ENCODE measurements at places on chromosomes 16 and 17.

DNA sequence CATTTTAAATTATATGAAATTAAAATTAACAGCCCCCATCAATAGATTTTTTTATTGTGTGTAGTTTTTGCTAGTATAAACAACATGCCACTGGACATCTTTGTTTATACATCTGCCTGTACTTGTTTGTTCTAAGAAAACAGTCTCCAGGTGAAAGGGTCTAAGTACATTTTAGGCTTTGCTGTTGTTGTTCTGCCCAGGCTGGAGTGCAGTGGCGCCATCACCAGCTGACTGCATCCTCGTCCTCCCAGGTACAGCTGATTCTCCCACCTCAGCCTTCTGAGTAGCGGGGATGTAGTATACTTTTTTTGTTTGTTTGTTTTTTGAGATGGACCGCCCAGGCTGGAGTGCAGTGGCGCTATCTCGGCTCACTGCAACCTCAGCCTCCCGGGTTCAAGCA, 25.5 kb downstream of the C17orf58 start:
- DNase-seq = no peak

DNA sequence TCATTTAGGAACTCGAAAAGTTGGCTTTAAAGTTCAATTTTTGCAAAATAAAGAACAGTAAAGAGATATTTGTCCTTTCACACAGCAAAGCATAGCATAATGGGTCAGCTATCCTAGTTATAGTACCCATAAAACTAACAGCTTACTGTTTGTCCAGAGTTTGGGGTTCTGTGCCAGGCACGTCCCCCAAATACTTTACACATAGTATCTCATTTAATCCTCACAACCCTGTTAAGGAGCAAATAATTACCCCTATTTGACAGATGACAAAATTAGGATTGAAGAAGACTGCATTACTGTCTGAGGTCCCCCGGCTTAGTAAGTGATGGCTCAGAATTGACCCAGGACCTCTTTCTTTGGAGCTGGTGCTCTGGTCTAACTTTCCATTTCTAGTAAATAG, 52.6 kb downstream of the MYO1D start:
- no peak for DNase-seq

- DNase-seq = no peak
These were observed 658.6 kb upstream of the RBFOX1 start for GRCh38 chr16:6674071-6674470.

DNA sequence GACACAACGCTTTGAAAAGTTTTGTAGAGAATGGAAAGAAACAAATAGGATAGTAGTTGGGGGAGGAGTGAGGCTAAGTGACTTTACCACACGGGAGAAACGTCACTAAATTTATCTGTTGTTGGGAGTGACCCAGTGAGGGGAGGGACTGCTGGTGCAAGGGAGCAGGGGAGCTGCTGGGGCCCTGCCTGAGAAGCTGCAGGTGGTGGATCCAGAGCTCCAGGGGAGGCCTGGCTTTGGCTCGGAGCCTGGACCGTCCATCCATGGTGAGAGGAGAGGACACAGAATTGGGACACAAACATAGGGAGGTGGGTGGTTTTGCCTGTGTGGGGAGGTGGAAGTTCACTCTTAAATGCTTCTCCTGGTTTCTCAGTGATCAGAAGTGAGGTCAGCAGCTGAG, 107.6 kb downstream of the GOSR1 start:
- DNase-seq = no peak

DNA sequence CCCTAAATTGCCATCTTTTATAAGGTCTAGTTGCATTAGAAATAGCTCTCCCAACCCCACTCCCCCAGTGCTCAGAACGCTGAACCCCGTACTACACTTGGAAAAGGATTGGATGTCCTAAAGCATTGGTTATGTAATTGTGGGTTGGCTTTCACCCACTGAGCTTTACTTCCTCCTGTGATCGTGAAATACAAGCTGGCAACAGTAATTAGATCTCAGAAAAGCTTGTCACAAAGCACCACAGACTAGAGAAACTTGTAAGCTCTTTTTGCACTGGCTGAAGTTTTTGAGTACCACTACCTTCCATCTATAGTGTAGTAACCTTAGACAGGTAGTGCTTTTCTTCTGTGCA, 54.4 kb downstream of the SIAH1 start:
- no peak for DNase-seq

DNA sequence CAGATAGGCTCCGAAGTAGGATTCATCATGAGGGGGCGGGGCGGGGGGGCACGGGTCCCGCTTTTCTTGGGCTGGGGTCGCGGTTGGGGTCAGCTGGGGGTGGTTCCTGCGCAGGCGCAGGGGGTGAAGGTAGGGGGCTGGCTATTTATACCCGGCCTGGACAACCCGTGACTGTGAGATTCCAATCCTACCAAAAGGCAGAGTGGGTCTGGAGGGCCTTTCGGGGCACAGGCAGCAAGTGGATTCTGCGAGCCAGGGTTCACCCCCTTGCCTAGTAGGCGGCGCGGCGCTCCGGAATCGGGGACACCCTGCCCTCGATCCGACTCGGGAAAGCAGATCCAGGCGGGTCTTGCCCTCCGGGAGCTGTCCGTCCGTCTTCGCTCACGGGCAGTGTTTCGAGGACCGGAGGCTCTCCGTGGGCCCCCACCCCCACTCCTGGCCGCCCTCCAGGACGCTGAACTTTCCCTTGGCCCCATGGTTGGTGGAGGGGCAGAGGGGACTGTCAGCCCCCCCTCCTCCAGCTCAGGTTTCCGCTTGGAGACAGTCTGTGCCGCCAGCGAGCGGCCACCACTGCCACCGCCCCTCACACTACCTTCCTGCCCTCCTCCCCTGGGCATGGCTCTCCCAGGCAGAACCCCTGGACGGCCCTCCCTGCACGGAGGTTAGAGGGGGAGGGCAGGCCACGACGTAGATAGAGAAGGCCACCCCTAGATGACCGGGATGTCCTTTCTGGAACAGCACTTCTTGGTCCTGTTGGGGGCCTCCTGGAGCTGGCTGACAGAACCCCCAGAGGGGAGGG, 634 bp downstream of the SLC2A4 start:
- no peak for DNase-seq

DNA sequence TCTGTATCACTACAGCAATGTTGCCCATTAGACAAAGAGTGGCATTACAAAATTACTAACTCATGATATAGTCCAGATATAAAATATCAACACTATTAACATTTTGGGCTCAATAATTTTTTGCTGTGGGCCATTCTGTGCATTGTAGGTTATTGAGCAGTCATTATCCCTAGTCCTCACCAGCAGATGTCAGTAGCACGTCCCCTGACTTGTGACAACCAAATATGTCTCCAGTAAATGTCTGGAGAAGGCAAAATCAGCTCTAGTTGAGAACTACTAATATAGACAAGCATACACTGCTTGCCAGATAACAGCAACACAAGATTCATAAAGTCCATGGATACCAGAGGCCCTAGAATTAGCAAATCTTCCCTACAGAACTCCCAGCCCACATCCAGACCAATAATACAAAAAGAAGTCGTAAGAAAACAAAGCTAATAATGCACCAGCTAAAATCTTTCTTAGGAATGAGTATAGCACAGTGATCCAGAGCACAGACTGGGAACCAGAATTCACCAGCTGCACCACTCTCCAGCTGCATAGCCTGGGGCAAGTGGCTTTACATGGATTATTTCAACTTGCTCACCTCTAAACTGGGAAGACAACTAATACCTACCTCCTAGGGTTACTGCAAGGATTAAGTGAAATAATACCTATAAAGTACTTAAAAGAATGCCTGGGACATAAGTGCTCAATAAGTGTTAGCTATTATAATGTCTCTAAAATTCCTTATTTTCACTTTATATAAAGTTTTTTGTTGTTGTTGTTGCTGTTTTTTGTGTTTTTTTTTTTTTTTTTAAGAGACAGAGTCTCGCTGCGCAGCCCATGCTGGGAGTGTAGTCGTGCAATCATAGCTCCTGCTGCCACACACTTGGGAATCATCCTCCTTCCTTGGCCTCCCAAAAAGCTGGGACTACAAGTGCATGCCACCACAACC, 23.7 kb downstream of the HELZ start:
- peak; percentile 59 for DNase-seq

DNA sequence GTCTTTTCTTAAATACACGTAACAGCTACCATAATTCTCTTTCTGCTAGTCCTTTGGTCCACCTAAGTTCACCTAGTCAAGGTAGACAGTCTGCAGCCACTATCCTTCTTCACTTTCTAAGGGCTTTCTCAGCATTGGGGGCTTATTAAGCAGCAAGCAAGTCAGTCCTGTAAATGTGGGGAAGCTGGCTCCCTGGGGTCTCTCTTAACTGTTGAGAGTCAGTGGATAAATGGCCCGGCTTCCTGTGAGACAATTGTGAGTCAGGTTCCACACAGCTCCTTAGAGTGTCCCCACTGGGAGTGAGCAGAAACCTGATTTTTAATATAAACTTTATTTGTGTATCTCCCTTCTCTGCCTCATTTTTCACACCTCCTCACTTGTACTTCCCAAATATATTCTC, 132.1 kb downstream of the CDH13 start:
- DNase-seq = no peak

DNA sequence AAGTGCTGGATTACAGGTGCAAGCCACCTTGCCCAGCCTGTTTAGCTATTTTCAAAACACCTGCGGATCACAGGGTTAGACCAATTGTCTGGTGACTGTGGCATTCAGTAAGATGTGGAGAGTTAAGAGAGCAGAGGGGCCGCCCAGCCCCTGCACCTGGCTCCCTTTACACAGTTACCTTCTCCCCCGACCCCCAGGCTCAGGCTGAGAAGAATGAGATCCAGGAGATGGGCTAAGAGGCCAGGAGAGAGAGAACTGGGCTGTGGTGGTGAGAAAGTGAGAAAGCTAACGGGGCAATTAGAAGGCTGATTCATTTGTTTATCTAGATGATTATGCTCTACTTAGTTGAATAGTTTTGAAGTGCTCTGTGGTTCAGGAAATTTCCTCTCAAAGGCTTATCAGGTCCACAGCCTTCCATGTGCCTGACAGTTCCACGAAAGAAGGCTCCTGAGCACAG, 67.8 kb upstream of the AXIN2 start:
- DNase-seq = no peak

- DNase-seq = no peak
These were observed 1.5 kb downstream of the MRC2 start for GRCh38 chr17:62628831-62629555.

DNA sequence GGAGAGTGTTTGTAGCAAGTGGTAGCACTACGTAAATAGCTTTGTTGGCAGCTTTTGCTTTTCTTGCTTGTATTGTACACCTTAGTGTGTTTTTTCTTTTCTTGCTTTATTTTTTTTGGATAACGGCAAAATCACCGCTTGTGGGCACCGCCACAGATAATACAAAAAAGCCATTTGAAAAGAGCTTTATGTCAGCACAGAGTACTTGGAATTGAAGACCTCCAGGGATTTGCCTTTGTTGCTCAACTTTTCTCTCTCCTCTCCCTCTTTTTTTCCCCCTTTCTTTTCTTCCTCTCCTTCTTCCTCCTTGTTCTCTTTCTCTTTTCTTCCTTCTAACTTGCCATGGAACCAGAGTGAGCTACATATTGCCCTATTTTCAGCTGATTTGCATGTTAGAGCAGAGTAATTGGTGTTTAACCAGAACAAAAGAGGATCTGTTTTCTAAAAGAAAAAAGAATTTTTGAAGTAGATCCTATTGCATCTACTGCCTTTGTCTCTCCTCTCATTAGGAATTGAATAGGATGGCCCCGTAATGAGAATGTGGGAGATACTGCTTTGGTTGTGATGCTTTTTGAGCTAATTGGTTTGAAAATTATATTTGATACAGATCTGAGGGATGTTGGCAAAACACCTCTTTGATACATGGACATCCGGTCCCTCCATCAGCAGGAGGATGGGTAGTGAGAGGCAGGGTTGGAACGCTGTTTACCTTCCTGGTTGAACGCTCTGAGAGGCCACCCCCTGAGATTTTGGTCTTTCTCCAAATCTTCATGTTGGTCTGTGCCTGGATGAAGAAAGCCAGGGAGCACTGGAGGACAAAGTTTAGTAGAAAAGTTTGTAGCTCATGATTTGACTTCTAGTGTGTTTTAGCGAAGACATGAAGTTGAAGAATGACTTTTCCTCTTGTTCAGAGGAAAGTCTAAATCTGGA, 85.6 kb downstream of the MSI2 start:
- DNase-seq = no peak

DNA sequence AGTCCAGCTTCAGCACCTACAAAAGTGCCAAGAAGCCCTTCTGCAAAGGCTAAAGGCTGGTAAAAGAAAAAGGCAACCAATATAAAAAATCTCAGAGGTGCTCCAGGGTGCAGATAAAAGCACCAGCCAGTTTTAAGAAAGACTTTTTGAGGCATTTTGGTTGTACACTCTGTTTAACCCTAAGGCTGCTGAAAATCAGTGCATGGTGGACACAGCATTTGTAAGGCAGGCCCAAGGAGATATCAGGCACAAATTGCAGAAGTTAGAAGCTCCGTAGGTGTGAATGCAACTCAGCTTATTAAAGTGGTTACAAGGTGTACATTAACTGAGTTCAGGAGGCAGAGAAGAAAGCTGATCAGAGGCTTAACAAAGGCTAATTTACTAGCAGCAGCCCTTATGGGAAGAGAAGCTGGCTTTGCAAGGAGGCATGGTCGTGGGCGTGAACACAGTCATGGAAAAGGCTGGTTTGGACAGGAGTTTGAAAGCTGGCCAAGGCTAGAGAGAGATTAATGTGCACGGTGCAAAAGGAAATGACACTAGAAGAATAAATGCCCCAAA, 21.1 kb downstream of the ACSM1 start:
- DNase-seq = no peak

GRCh38 chr17:62703776-62704380, 76.4 kb downstream of the MRC2 start:
- DNase-seq = no peak

GRCh38 chr17:3438368-3438767, 4.7 kb upstream of the OR1E2 start:
- DNase-seq = no peak

DNA sequence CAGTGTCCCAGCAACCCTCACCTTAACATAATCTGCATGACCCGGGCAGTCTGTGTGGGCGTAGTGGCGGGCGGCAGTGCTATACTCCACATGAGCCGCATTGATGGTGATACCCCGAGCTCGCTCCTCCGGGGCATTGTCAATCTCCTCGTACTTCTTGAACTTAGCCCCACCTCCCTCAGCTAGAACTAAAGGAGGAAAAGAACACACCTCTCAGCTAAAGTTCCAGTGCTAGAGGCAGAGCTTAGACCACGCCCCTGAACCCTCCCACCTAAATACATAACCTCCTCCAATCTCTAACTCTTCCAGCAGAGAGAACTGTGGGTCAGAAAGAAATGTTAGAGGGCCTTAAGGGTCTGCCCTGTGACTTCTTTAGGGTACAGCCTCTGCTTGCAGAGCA, 855 bp downstream of the TUFM start:
- DNase-seq = no peak

DNA sequence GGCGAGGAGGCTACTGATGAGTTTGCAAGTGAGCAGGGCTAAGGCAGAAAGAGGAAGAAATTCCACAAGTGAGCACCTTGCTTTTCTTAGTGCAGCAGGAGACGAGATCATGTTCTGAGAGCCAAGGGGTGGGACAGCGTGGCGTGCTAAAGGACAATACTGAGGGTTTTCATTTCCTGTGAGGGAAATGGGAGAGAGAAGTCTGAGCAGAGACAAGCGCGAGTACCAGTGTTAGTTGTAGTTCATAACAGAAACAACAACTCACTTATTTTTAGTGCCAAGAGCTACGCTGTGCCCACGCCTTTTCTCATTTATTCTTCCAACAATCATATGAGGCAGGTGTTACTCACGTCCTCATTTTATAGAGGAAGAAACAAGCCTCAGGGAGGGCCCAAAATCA, 2.3 kb downstream of the SPACA3 start:
- no peak for DNase-seq

GRCh38 chr17:55659661-55660060, 63.0 kb downstream of the TMEM100 start:
- DNase-seq = no peak

GRCh38 chr17:6098823-6099180, 28.6 kb downstream of the WSCD1 start:
- no peak for DNase-seq

All from forelimb muscle (tissue), 1 donor.